ENCODE measurements at places on chromosomes 11 and 22.
A peak's percentile ranks its signal among the peaks of the same experiment; 100 is the strongest.

DNA sequence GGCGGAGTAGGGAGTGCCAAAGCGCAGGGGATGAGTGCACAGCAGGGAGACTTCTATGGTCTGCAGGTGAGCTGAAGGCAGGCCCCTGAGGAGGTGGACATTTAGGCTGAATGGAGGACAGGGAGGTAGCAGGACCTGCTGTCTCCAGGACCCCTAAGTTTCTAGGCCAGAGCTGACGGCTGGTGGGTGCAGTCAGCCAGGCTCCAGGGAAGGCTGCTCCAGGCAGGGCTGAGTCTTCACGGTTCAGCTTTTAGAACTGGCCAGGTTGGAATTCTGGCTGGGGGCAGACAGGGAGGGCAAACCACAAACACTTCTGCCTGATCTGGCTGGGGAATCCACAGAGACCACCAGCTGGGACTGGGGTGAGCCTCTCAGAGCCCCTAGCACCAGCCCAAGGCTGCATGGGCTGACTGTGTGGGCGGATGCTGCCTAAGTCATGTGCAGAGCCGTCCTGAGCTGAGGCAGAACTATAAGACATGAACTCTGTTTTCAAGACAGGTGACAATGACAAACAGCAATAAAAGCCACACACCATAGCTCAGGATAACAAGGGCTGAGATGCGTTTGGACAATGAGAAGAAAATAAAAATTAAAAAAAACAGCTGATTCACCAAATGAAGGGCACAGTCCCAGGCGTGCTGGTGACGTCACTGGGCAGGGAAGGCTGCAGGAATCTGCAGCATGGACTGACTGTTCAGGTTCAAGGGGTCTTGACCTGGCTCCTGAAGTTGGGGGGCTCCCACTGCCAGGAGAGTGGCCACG, 10.4 kb upstream of the MALAT1 start:
- peak; percentile 40 for DNase-seq

DNA sequence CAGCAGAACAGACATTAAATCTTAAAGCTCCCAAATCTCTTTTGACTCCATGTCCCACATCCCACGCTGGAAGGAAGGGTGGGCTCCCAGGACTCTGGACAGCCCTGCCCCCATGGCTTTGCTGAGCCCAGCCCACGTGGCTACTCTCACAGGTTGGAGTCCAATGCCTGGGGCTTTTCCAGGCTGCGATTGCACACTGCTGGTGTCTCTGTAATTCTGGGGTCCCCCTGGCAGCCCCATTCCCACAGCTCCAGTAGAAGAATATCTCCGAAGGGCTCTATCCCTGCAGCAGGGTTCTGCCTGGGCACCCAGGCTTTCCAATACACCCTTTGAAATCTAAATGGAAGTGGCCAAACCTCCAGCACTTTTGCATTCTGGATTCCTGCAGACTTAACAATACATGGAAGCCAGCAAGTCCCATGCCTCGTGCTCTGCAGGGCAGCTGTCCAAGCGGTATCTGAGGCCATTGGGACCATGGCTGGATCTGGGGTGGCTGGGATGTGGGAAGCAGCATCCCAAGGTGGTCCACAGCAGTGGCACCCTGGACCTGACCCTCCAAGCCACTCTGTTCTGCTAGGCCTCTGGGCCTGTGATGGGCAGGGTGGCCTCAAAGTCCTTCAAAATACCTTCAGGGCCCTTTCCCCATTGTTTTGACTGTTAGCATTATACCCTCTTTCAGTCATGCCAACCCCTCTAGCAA, 47.9 kb upstream of the TH start:
- no peak for DNase-seq

DNA sequence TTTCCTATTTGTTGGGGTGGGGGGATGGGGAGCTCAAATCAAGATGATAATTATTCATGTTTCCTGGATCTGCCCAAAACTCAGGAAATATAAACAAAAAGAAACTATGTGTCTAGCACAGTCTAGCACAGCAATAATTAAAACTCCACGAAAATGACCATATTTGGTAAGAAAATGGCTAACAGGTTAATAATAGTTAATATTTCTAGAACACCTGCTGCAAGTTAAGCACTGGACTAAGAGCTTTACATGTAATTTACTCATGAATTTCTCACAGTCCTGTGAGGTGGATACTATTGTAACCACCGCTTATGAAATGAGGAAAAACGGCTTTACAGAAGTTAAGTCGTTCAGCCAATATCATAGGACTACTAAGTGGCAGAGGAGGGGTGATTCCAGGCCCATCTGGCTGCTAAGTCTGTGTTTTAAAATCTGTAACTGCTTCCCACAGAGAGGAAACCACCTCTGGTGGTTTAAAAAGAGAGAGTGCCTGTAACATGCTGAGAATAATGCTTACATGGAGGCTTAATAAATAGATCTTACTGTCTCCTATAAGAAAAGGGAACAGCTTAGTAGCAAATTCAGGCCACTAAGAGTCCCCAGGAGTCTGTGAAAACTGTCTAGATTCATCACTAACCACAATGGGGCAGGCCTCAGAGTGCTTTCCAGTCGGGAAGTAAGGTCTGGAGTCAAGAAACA, 11.0 kb upstream of the AMOTL1 start:
- no peak for DNase-seq

DNA sequence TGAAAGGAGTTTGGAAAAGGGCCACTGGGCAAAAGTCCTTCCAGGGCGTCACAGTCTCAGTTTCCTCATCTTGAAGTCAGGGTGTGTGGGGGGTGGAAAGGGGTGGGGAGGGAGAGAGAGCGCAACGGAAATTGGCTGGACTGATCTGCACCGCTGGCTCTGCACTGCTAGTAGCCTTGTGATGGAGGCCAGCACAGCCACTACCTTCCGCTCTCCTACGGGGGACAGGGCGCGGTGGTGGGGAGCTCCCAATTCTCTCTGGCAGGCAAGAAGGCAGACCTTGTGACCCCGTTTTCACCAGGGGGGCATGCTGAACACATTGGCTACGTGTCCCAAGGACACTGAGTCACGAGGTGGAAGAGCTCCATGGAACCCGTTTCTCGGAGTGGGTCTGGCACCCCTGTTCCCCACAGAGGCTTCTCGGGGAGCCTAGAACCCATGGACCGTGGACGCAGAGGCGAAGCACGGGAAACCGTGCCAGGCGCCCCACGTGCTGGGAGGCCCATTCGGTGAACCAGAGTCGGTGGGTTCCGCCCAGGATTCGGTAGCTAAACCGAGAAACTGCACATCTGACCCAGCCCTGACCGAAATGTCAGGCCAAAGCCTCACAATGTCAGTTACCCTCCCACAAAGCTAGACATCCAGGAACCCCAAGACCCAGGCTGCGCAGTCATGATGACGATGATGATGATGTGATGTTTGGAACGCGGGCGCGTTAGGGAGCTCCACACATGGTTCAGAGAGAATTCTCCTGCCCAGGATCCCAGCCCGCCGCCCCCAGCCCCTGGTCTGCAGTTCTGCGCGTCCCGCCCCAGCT, 28.3 kb upstream of the WNT11 start:
- peak; percentile 52 for DNase-seq

- DNase-seq = peak; percentile 87
These were observed 37.0 kb upstream of the FTH1 start for GRCh38 chr11:62004473-62004872.

GRCh38 chr11:118633979-118634378, 26.6 kb downstream of the PHLDB1 start:
- peak; percentile 34 for DNase-seq

DNA sequence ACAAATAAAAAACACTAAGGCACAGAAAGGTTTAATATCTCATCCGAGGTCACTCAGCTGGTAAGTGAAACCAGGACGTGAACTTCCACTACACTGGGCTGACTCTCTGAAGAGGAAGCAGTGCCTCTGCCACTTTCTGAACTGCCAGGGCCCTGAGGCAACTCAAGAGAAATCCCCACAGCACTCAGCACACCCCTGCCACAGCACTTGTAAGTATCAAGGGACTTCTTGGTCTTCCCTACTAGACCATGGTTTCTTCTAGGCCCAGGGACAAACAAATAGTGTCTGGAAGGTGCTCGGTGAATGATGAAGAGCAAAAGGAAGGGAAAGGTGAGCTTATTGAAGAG, 49.7 kb downstream of the RPL27A start:
- no peak for DNase-seq

- peak; percentile 39 for DNase-seq
These were observed 4.9 kb upstream of the CNTN5 start for GRCh38 chr11:99015634-99016454.

DNA sequence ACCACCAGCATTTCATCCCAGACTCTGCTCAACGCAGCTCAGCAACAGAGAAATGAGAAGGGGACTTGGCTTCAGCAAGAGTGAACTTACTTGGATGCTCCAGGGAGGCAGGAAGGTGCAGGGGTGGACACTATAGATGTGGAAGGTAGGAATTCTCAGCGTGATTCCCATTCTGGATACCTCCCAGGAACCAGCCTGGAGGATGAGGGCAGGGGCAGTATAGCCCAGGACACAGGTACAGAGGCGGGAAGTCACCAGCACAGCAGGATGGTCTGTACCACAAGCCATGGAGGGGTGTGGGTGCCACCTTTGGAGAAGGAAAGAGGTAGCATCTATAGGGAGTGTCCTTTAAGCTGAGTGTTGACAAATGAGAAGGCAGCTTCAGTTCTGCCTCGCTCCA, 1275.2 kb downstream of the TBC1D22A start:
- no peak for DNase-seq

DNA sequence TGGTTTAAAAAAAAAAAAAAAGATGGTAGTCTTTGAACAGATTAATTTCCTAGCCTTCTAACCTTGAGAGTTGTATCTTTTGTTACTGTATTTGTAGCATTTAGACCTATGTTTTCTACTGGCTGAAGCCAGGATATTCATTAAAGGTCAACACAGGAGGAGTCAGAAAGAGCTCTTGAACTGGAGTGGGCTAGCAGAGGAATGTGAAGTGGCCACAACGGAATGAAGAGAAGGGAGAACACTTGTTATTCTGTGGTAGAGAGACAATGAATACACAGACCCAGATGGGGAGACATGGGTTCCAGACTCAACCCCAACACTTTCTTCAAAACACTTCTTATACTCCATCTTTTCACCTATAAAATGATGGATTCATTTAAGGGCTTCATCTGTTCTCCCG, 88.1 kb downstream of the RELT start:
- DNase-seq = peak; percentile 24

DNA sequence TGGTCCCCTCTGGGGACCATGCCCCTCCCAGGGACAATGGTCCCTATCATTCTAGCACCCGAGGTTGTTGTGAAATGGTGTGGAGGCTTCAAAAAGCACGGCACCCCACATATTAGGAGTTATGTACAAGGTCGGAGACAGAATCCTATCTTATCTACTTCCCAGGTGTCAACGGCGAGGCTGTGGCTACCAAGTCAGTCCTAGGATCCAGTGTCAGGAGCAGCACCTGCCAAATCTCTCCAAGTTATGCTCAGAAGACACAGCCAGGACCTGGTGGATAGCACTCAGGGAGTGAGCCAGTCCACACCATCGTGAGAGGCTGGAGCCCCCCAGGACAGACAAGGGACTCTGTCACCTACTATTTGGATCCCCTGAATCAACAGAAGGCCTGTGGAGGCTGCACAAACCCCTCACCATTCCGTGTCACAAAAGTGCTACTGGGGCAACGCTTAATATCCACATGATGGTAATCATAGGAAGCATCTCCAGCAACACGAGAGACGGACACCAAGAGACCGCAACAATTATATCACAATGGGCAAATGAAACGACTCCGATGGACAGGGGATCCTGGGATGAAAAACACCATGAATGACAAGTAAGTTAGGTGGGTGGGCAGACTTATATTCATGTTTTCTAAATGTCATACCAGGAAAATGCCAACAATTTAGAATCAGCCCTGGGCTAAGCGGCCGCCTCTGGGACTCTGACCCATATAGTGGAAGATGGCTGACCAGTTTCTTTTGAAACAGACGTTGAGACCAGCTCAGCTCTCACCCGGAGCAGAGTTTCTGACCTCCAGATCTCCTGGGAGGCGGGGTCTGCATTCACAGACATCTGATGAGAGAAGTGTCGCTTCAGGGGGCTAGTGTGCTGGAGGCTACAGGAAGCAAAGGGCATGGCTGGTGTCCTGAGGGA, 108.4 kb downstream of the MED15 start:
- DNase-seq = no peak

GRCh38 chr11:115761348-115761747, 257.1 kb upstream of the CADM1 start:
- DNase-seq = no peak

DNA sequence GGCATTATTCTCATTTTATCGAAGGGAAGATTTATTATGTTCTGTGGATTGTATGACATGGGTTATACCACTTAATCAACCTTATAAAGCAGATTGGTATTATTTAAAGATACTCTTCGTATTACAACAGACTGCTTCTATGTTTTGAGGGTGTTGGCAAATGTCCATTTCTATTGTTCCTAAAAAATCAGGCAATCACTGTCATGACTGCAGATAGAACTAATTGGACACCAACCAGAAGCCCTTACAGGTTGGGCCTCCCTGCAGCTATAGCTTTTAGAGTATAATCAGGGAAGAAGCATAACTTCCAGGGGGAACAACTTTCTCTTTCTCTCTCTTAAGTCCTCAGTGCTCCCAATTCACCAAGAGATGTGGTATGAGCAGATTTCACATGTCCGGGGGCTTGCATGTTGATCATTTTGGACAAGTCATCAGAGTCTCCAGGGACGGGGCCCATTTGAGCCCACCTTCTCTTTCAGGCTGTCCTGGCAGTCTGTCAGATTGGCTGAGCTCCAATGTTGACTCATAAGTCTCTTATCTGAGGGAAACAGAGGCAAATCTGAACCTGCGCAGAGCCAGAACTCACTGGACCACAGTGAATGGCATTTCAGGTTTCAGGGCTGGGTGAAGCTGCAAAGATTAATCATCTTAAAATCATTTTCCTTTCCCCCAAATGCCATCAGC, 264.0 kb upstream of the CCDC90B start:
- no peak for DNase-seq

DNA sequence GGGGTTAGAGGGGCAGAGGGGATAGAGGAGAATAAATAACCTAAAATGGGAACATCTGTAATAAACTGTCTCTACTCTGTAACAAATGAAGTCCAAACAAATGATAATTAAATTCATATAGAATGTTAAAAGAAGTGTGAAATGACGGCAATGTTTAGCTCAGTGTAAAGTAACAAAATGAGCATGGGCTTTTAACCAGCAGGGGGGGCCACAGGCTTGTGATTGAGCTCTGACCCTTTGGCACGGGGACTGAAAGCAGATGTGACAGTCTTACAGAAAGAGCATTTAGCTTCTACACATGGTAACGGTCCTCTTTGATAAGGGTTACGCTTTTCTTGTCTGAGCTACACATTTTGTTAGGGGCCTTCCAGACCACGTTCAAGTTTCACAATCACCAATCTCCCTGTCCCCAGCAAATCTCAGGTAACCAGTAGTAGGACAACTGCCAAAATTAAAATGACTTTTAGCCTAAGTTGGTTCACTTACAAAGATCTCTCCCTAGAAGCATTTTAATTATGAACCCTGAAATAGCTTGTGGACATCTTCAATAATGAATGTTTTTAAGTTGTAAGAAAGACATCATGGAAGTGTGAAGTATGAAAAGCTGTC, 262.5 kb downstream of the DCDC1 start:
- peak; percentile 8 for DNase-seq

GRCh38 chr11:33515347-33515746, 185.3 kb downstream of the C11orf91 start:
- DNase-seq = peak; percentile 62

All from fibroblast of upper back skin (primary cell).